ENCODE measurements at places on chromosomes 2 and 18. TPM values are rescaled to one million over a fixed set of nuclear protein-coding genes. Genes with fewer than 3 reads are reported as not detected.
A peak's percentile ranks its signal among the peaks of the same experiment; 100 is the strongest.

DNA sequence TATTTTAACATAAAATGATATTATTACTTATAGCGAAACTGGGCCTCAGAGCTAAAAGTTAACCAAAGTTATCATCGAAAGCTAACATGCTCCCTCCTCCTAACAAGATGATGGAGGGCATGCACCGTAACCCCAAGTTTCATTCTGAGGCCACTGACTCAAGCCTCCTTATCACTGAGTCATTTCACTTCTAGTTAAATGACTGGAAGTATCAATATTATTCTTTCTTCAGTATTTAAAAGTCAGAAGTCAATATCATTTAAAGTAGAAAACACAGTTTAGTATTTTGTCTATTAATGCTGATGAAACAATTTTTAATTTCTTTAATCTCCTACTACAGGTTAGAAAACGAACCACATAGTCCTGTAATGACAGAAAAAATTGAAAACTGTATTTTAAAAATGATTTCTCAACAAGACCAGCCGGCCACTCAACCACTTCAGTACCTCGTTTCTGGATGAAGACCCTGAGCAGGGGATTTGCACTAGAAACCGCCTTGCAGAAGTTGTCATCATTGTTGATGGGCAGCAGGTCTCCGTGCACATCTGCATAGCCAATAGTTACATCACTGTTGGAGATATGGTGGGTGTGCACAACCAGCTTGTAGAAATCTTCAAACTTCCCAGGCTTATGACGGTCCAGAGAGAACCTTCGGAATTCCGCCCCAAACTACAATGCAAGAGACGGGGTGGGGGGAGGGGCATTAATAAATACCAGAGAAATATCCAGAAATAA is 44.9 kb downstream of the PARD6G start:
- no peak overlapping the region for H3K27ac ChIP-seq
- H3K27me3 ChIP-seq: peaks cover 6% of the 10 kb centered on the region
- no peaks in the 10 kb centered on the region for H3K4me1 ChIP-seq

REG3A gene
- total RNA-seq: not detected

SNORC gene
- 4.0 TPM for total RNA-seq

RAB6C gene
- total RNA-seq: not detected

DNA sequence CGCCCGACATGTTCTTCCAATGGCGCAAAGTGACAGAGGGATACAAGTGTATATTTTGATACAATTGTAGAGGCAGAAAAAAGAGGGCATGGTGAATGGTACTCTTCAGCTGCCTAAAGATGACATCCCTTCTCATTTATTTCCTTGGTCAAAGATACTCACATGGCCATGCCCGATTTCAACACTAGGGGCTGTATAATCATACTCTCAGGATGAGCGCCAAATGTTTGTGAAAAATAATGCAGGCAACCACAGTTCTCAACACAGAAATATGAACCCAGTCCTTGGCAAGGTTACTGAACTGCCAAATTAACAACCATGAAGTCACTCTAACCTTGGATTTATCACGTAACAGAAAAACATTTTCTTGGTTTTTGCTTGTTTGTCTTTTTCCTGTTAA is 204.4 kb downstream of the CCDC102B start:
- DNase-seq: no peak
- H3K27ac ChIP-seq: no peak overlapping the region
- no peaks in the 10 kb centered on the region for H3K36me3 ChIP-seq
- H3K4me1 ChIP-seq: no peaks in the 10 kb centered on the region
- no peaks in the 10 kb centered on the region for H3K27me3 ChIP-seq

PREPL gene
- 25.7 TPM for total RNA-seq

- H3K4me3 ChIP-seq: no peak overlapping the region
- peak; percentile 71 for DNase-seq
- H3K36me3 ChIP-seq: peaks cover 8% of the 10 kb centered on the region
- H3K27me3 ChIP-seq: no peaks in the 10 kb centered on the region
- H3K27ac ChIP-seq: no peak overlapping the region
Observed at GRCh38 chr18:13026583-13027270, 35.6 kb downstream of the CEP192 start.

DNA sequence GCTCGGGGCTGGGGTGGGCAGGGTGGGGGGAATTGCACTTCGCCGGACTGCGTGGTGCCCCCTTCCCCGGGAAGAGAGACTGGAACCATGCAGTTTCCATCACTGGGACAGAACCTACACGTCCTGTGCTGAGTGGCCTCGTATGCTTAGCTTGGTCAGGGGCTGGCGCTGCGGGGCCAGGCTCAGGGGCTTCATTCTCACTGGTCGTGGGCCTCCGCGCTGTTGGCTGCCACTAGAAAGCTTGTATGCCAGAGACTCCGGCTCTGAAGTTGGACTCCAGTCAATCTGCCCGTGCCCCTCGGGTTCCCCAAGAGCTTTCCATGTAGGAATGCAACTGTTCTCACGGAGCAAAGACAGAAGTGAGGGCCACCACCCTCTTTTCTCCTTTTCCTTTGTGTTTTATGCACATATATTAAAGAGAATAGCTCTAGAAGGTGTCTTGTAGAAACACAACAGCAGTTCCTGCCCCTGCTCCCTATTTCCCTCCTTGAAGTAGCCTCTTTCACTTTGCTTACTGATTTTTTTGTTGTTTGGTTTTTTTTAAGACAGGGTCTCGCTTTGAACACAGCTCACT is 64.0 kb upstream of the YWHAQ start:
- H3K4me3 ChIP-seq: no peak overlapping the region
- no peak overlapping the region for H3K27ac ChIP-seq
- no peaks in the 10 kb centered on the region for H3K36me3 ChIP-seq
- H3K4me1 ChIP-seq: no peaks in the 10 kb centered on the region

SPEG gene
- 0.21 TPM for total RNA-seq

ASXL3 gene
- 1.7 TPM for total RNA-seq

DNA sequence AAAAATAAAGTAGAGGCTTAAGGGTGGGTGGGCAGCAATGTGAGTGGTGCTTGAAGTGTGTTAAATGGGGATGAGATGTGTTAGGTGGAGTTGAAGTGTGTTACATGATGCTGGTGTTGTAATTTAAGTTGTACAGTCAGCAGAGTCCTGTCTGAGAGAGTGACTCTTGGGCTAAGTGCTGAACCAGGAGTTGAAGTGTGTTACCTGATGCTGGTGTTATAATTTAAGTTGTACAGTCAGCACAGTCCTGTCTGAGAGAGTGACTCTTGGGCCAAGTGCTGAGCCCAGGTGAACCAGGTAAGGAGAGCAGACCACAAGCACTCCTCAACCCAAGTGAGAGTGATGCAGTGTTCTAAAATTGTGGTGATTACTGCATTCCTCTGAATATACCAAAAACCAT is 40.6 kb downstream of the LCLAT1 start:
- H3K27me3 ChIP-seq: no peaks in the 10 kb centered on the region
- no peak for DNase-seq
- H3K36me3 ChIP-seq: no peaks in the 10 kb centered on the region
- no peaks in the 10 kb centered on the region for H3K4me1 ChIP-seq
- H3K4me3 ChIP-seq: no peak overlapping the region
- H3K27ac ChIP-seq: no peak overlapping the region

CREG2 gene
- 0.88 TPM for total RNA-seq

Measured in endothelial cell of umbilical vein (primary cell).